ENCODE measurements at places on chromosomes 11 and 22.

DNA sequence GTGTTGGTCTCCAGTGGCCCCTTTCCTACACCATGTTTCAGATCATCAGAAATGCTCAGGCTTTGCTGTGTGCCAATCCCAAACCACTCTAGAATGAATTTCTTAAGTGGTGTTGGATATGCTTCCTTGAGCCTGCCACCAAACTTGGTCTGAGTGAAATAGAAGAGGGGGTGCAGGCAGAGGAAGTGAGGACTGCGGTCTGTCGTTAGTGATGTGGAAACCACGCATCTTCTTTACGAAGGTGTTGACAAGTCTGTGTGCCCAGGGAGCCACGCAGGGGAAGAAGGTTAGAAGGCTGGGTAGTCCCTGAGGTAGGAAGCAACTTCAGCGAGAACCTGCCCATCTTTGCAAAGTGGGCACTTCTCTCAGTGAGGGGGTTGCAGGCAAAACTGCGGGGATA, 187.4 kb upstream of the NAV2 start:
- no peak for DNase-seq

GRCh38 chr11:61967924-61968757, 707 bp upstream of the FTH1 start:
- DNase-seq: no peak

- no peak for DNase-seq
Observed at GRCh38 chr22:38699143-38699542, 1.6 kb downstream of the JOSD1 start.

DNA sequence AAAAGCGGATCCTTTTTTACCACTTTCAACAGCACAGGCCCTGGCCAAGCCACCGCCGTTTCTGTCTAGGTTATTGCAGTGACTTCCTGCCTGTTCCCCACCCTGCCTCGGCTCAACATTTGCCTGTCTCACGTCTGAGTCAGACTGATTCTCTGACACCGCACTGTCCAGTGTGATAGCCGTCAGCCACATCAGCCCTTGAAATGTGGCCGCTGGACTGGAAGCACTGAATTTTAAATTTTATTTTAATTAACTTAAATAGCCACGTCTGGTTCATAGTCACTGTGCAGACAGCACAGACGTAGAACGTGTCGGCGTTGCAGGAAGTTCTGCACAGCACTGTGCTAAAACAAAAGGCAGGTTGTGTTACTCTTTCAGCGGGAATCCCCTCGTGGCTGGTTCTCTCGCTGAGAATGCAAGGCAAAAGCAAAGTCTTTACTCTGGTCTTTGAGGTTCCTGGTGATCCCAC, 56.3 kb upstream of the ADSL start:
- DNase-seq: peak; percentile 37

- DNase-seq: no peak
Observed at GRCh38 chr11:107988397-107989158, 20.1 kb upstream of the CUL5 start.

GRCh38 chr11:35517481-35517880, 7.9 kb downstream of the PAMR1 start:
- no peak for DNase-seq

- no peak for DNase-seq
Observed at GRCh38 chr11:7577291-7578190, 63.7 kb downstream of the PPFIBP2 start.

- no peak for DNase-seq
Observed at GRCh38 chr11:116468699-116469098, 304.1 kb downstream of the BUD13 start.

DNA sequence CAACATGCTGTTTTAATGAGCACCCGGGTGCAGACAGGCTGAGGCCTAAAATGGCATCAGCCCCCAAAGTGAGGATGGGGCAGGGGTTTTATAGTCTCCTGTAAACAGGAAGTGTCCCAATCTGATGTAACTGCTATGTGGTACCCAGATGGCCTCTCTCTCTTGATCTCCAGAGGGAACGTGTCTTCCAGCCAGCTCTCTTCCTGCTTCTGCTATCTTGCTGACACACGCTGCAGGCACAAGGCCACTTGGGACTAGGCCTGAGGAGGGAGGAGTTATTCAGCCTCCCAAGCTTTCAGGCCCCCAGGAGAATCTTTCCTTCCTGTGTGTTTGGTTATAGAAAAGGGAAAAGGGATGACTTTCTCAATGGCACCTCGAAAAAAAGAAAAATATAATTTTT, 11.4 kb upstream of the VSTM5 start:
- DNase-seq: no peak

- no peak for DNase-seq
Observed at GRCh38 chr22:42780070-42780540, 59.4 kb upstream of the A4GALT start.

DNA sequence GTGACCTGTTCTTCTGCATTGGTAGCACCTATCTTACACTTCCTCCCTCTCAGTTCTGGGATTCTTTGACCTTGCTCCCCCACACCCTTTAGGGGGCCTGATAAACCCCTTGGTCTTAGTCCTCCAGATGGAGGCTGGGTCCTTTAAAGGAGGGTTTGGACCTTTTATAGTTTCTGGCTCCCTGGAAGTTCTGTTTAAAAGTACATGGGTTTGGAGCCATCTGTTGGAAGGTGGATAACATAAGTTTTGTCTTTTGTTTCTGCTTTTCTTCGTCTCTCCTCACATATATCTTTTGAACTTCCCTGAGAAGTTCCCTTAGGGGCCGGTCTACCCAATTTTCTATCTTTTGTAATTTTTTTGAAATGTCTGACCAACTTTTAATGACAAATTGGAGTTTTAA, 17.9 kb upstream of the HYLS1 start:
- no peak for DNase-seq

Measured in activated CD8-positive, alpha-beta memory T cell treated with anti-CD3 and anti-CD28 coated beads for 1 hour (primary cell).